Left ventricle myocardium inferior (tissue), 1 donor: ENCODE measurements at places on chromosomes 1 and 21. TPM values are rescaled to one million over a fixed set of nuclear protein-coding genes. Genes with fewer than 3 reads are reported as not detected.

DNA sequence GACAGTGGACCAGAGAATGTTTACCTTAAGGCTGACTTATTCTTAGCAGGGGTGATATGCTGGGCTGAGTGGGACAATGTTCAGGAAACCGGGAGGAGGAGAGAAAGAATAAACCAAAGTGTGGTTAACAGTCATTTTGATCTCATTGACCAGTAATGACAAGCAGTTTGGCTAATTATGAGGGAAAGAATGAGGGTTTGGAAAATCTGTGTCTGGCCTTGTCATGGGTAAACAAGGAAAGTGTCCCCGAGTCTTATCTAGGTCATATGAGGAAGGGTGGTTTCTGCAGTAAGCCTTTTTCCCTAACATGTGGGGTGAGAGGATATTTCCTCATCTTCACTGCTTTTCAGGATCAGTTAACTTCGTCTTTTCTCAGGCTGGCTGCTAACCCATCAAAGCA, 155.0 kb downstream of the TPR start:
- H3K27me3 ChIP-seq: no peaks in the 10 kb centered on the region
- H3K27ac ChIP-seq: no peak overlapping the region
- no peaks in the 10 kb centered on the region for H3K4me1 ChIP-seq
- H3K4me3 ChIP-seq: no peak overlapping the region
- no peak for DNase-seq

GRCh38 chr1:237270353-237270752, 228.4 kb downstream of the RYR2 start:
- peak overlapping the region; percentile 37 for H3K27ac ChIP-seq
- no peaks in the 10 kb centered on the region for H3K27me3 ChIP-seq
- no peak for DNase-seq
- no peak overlapping the region for H3K4me3 ChIP-seq
- peaks cover 14% of the 10 kb centered on the region for H3K36me3 ChIP-seq
- H3K4me1 ChIP-seq: peaks cover 45% of the 10 kb centered on the region

INKA2 gene
- total RNA-seq: 24.3 TPM

DNA sequence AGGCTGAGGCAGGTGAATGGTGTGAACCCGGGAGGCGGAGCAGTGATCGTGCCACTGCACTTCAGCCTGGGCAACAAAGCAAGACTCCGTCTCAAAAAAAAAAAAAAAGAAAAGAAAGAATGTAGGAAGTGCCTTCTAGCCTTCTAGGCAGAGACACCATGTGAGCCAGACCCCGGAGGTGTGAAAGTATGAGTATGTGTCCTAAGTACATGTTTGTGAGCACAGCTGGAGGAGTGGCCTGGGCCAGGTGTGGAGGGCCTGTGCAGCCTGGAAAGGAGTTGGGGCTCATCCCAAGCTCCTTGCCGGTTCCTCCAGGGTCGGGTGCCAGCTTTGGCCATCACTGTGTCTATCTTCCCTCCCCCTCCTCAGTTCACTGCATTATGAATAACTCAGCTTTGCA, 13.0 kb downstream of the SOX13 start:
- no peak overlapping the region for H3K4me3 ChIP-seq
- H3K36me3 ChIP-seq: no peaks in the 10 kb centered on the region
- no peak for DNase-seq
- peaks cover 100% of the 10 kb centered on the region for H3K4me1 ChIP-seq
- no peaks in the 10 kb centered on the region for H3K27me3 ChIP-seq
- H3K27ac ChIP-seq: peak overlapping the region; percentile 39

TAL1 gene
- 4.3 TPM for total RNA-seq

DNA sequence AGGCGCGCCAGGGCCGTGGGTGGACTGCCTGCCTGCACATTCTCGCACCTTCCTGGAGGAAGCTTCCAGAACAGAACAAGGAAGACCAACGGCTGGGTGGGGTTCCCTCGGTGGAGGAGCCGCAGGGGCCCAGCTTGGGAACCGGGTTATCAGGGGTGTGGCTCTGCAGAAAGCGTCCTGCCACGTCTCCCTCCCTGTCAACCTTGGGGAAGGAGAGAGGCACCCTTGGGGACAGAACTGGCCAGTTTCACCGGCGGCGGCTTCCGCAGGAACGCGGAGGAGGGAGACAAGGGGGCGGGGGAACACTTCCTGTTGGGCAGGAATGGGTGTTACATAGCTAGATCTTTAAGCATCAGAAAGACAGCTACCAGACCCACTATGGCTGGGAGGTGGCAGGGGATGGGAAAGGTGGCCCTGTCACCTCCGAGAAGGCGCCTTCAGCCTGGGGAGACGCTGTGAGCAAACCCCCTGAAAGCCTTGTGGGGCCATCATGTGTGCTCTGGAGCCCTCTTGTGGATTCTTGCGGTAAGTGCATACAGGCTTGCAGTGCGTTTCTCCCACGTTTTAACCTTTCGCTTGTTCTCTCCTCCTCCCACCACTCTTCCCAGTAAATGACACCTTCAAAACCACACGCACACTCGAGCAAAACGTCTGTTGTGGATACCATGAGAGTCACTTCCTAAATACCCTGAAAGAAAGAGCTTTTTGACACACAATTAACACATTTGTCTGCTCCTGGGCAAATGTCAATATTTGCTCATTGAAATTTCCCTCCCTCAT, 3.8 kb upstream of the PLEKHA6 start:
- peak overlapping the region; percentile 65 for H3K4me3 ChIP-seq
- no peaks in the 10 kb centered on the region for H3K36me3 ChIP-seq
- peak; percentile 73 for DNase-seq
